CD4-positive, alpha-beta T cell treated with Interleukin-17A for 1 hour (primary cell): ENCODE measurements at places on chromosomes 7 and 10.

DNA sequence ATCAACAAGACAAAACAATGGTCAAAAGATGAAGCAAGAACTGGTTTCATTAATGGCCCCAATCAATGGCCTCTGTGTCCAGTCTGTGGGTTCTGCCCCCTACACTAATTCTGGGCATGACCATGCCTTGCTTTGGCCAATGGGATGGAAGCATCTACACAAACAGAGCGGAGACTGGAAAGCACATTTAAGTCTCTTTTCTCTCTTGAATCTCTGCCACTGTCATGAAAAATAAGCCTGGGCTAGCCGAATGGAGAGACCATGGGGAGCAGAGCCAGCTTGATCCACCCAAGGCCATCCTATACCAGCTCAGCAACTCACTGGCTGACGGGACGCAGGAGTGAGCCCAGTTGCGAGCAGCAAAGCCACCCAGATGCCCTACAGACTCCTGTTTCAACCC is 30.9 kb downstream of the ANKRD16 start:
- no peak for DNase-seq

DNA sequence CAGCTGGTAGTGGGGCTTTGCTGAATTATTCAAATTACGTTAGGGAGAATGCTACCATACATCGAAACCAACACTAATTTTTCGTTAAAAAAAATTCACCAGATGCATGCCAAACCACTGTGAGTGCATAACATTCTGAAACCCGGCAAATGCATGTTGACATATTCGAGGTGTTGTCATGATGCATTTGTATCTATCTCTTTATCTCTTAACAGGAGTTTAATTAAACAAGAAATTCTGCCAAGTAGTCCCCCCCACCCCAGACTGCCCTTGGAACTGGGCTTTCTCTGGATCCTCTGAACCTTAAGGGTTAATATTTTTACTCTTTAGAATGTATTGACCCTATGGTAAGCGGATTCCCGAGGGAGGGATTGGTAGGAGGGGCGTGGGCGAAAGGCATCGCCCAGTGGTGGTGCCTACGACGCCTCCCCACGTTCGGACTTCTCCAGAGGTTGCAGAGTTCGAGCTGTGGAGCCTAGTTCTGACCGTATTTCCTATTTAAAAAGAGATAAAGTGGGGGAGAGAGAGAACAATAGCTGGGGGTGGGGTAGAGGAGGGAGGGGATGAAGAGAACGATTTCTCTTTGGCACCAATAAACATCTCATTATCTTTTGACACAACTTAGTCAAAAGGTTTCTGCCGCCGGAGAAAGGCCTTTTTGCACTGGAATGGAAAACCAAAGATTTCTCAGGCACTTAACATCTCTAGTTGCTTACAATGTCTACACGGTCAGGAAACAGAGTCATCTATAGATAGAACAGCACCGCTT is 7.2 kb downstream of the DLX6 start:
- DNase-seq: no peak

DNA sequence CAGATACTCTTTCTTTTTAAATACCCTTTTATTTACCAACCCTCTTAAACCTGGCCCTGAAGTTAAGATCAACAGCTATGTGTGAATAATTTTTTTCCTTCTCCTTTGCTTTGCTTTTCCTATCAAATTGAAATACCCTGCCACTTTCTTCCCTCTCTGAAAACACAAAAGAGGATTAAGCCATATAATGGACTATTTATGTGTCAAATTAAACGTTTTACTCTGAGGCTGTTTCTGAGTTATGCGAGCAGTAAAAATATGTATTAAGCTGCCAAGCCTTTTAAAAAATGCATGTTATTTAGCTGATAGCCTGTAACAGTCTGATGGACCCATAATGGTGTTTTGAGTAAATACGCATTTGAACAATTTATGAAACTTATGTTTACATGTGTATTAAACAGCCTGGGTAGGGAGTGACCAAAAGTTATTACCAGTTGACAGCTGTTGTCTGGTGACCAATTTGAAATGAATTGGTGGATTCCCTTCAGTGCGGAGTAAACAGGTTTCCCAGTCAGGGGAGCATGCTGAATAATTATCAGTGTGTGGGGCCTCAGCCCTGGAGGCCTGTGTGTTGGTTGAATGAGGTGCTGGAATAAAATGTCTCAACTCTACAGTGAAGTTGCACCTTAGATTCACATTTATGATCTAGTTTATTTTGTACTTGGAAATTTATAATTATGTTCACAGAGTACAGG is 89.6 kb downstream of the AUTS2 start:
- no peak for DNase-seq

DNA sequence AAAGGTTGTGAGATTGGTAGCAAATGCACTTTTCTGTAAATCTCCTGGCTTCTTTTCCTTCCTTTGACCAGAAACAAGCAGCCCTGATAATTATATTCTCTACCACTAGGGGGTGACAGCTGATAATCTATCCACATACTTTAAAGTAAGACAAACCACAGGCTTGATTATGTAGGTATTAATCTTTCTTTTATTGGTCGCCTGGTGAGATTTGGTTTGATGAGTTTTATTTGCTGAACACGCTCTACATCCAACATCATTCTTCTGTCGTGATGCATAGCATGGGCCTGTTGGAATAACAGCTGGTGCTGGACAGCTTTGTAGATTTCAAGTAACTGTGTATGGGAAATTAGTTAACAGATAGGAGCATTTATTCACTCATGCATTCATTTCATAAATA is 63.5 kb downstream of the ZNF365 start:
- DNase-seq: peak; percentile 74

DNA sequence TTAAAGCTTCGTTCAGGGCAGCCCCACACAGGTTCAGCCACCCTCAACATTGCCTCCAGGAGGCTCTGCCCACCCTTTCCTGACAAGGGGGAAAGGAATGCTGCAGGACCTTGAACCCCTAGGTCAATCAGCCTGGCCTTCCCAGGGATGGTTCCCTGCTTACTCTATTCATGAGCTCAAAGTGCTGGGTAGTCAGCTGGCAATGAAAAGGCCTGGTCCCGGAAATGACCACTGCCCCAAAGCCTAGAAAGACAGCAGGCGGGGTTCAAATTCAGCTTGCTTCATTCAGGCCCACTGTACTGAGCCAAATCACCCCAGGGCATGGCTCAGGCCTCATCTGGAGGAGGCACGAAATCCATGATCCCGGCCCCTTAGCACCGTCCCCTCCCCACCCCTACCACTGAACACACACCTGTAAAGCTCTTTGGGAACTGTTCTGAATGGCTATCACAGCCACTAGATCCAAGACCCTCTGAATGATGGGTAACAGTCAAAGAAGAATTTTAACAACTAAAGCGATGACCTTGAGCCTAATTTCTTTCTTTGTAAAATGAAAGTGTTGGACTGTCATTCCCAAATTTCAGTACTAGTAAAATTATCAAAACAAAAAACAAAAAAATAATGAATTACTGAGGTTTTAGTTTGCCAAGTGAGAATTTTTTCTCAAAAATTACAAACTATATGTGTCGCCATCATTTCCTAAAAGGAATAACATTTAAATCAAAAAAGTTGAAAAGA is 1.0 kb downstream of the URGCP start:
- DNase-seq: no peak

DNA sequence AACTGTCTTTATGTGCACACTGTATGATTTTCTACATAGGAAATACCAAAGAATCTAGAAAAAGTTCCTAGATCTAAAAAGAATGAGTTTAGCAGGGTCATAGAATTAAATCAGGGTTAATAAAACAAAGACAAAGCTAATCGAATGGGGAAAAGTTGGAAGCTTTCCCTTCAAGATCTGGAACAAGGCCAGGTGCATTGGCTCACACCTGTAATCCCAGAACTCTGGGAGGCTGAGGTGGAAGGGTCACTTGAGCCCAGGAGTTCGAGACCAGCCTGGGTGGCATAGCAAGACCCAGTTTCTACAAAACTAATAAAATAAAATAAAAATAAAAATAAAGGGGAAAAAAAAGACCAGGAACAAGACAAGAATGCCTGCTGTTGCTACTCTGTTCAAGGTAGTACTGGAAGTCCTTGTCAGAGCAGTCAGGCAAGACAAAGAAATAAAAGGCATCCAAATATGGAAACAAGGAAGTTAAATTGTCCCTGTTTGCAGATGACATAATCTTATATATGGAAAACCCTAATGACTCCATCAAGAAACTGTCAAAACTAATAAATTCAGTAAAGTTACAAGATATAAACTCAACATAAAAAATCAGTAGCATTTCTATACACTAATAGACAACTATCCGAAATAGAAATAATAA is 76.1 kb upstream of the RHEB start:
- no peak for DNase-seq

- DNase-seq: no peak
These were observed 261.1 kb upstream of the RNF32 start for GRCh38 chr7:156379324-156380070.

- DNase-seq: peak; percentile 5
These were observed 370.2 kb downstream of the ARL4A start for GRCh38 chr7:13057462-13058200.

DNA sequence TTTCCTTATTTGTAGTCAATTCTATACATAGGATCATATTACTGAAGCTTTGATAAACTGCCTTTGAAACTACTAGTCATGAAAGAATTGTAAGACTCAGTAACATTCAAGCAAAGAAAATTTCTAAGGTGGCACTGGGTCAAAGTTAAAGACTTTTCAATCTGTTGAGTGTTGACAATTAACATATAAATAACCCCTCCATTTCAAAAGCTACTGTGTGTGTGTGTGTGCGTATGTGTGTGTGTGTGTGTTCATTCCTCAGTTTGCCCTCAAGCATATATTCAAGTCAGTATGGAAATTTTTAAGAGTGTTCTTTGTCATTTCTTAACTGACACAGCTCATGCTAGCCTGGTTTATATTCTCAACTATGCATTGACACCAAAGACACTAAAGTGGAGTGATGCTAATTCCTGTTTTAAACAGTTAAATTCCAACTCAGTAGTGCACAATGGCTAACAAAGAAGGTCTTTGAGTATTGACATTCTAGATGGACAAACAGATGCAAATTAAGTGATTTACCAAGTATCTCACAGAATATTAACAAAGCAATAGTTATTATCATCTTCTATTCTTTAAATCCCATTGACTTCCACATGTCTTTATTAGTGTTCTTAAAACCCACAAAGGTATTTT is 314.8 kb upstream of the GRM3 start:
- DNase-seq: no peak

DNA sequence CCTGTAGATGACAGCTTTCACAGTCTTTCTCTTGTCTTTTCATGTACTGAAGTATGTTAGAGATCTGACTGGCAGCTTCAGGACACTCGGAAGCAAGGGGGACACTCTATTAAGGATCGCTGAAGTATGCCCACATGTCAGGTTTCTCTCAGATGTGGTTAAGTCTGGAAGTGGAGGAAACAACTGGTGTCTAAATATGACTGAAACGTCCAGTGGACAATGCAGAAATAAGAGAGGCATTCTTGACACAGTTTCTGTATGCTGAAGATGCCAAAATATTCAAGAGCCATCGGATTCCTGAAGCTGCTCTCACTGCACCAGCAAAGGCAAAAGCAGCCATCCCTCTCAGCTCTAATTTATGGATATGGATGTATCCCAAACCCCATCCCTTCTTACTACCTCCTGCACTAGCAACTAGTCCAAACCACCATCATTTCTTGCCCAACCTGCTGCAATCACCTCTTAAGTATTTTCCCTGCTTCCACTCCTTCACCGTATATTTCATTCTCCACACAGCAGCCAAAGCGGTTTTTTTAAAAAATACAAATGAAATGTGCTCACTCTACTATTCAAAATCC is 113.4 kb downstream of the REEP3 start:
- no peak for DNase-seq

DNA sequence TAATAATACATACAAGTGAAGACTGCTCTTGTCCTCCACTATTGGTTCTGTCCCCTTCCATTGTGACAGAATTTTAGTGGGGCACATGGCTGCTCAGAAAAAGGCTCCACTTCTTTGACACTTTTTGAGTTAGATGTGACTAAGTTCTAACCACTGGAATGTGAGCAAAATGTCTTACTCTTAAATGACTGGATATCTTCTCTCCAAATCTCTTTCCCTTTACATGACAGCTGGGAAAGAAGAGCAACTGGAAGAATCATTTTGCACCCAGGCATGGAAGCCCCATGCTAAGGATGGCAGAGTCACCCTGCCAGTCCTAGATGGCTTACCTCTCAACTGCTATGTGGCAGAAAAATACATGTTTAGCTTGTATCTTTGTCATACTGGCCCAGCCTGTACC is 97.7 kb downstream of the CACNA2D1 start:
- DNase-seq: no peak

DNA sequence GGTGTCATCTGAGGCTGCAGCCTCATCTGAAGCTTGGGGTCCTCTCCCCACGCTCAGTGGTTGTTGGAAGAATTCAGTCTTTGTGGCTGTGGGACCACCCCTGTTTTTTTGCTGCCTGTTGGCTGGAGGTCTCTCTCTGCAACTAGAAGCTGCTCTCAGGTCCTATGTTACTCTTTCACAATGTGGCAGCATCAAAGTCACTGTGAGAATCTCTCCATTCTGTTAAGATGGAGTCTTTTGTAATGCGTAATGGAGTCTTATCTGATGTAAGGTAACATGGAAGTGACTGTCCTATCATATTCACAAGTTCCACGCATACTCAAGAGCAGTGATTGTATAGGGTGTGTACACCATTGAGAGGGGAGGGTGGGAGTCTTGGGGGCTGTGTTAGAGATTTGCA is 24.9 kb downstream of the TSPAN13 start:
- DNase-seq: no peak

DNA sequence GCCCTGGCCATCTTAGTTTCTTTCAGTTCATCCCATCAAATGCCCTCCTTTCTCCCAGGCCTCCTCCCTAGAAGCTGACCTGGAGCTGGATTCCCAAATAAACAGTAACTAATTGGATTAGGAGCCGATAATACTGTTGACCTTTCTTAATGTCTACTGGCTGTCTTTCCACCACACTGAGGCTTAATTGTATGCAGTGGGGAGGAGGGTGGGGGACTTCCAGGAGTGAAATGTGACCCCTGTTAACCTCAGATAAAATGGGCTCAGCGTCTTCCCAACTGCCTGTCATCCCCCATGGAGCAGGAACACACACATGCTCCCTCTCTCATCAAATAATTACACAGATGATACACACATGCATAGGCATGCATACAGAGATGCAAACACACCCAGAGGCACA is 53.7 kb upstream of the LBX1 start:
- DNase-seq: no peak

- DNase-seq: no peak
These were observed 69.7 kb upstream of the LRRC18 start for GRCh38 chr10:49009199-49009979.

GRCh38 chr10:75870039-75870645 is 438.7 kb downstream of the LRMDA start:
- no peak for DNase-seq

DNA sequence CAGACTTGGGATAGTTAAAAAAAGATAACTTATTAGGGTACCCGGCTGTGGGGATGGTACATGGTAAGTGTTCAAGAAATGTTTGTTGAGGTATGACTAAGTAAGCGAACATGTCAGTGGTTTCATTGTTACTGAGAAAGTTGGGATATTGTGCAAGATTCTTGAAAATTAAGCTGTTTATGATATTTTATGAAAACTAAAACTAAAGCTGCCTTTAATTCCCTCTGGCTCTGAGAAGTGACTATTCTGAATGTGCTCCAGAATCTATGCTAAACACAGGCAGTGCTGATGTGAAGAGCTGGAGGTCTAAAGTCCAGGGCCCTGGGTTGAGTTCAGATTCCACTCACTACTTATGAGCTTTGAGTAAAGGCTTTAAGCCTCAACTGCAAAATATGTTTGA is 72.9 kb downstream of the AOAH start:
- no peak for DNase-seq
